Breast epithelium (tissue), 4 donors: ENCODE measurements at places on chromosomes 3 and 15. TPM values are rescaled to one million over a fixed set of nuclear protein-coding genes. Genes with fewer than 3 reads are reported as not detected.

DNA sequence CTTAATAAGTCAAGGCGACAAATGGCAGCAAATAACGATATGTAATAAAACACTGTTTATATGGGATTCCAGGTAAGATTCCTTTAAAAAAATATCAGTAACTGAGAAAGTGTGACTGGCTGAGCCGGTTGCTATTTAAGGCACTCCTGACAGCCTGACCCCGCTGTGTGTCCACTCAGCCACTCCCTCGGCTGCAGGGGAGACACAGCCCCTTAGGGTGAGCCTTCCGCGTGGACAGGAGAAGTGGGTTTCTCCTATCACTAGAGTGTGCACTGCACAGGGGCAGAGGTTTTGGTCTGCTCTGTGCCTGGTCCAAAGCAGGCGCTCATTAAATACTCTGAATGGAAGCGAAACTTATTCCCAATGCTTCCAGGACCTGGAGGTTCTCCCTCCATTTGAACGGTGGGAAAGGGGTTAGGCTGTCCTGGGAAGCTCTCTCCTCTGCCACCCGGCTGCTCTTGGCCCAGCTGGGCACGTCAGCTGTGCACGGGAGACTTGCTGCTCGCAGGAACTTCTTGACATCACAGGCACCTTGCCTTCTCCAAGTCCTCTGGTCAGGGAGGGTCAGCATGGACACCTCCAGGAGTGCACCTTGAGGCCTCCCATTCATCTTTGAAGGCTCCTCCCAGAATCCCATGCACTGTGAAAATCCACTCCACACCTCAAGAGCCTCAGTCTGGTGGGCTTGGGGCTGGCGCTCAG lies 43.3 kb upstream of the SLCO2A1 start:
- no peaks in the 10 kb centered on the region for H3K36me3 ChIP-seq
- H3K27ac ChIP-seq: no peak overlapping the region
- H3K27me3 ChIP-seq: no peaks in the 10 kb centered on the region
- no peaks in the 10 kb centered on the region for H3K4me1 ChIP-seq
- peak; percentile 3 for DNase-seq

DNA sequence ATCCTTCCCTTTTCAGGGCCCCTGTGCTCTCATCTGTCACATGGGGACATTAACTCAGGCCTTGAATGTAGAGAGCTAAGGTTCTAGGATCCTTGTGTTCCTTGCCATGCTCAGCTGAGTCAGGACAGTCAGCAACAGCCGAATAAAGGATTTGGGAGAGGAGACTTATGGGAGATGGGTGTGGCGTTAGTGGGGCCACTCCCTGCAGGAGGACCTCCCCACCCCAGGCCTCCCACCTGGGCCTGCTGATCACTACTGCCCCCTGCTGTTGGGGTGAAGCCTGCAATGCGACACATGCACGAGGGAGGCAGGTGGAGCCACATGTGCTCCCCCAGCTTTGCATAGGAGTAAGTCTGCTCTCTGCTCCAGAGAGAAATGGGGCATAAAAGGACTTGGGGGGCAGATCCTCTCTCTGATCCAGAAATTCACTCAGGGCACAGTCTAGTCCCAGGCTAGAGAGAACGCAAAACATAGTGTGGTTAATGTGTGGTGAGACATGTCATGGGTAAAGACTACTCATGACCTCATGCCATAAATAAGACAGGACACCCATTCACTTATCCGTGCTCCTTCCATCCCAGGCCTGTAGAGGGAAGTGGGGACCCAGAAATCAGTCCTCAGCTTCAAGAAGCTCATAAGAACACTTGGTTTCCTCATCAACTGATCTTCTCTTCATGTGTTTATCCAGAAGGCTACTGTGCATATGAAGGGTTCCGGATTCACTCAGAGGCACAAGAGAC lies 19.4 kb downstream of the RBP1 start:
- H3K27ac ChIP-seq: no peak overlapping the region
- H3K27me3 ChIP-seq: no peaks in the 10 kb centered on the region
- no peak overlapping the region for H3K4me3 ChIP-seq
- no peaks in the 10 kb centered on the region for H3K4me1 ChIP-seq
- no peaks in the 10 kb centered on the region for H3K36me3 ChIP-seq
- no peak for DNase-seq

DNA sequence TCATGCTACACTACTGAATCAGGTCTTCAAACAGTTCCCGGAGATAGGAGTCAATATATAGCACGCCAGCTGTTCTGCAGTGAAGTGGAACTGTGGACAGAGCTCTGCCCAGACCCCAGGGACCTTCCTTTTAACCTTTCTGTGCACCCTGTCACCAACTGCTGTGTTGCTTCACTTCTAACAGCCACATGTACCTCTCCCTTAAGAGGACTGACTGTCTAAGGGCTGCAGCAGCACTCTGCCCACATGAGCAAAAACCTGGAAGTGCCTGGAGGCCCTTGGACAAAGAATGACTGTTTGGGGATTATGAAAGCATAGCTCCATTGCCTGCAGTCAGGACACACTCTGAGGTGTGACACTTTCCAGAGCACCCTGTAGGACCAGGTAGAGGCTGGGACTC lies 88.3 kb upstream of the CTNNB1 start:
- H3K27me3 ChIP-seq: no peaks in the 10 kb centered on the region
- H3K4me3 ChIP-seq: no peak overlapping the region
- H3K4me1 ChIP-seq: no peaks in the 10 kb centered on the region
- no peak for DNase-seq
- no peaks in the 10 kb centered on the region for H3K36me3 ChIP-seq

GRCh38 chr15:72198356-72199204 lies 993 bp upstream of the GRAMD2A start:
- H3K36me3 ChIP-seq: peaks cover 12% of the 10 kb centered on the region
- peak overlapping the region; percentile 72 for H3K4me3 ChIP-seq
- H3K27ac ChIP-seq: peak overlapping the region; percentile 84
- H3K4me1 ChIP-seq: peaks cover 5% of the 10 kb centered on the region
- DNase-seq: peak; percentile 25

DNA sequence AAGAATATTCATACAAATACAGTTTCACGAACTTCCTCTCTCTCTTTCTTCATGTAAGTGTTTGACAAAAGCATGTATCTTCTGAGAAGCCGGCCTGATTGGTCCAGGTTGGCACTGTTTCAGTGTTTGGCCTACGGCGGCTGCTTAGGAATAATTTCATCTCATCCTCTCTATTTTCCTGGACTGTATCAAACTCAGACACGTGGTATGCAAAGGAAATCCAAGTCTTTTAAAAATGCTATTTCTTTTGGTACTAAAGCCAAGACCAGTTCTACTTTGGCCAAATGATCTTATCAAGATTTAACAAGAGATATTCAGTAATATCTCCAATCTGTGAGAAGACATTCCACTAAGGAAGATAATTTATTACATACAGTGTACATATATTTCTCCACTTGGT lies 152.8 kb downstream of the TIGIT start:
- DNase-seq: no peak
- H3K27ac ChIP-seq: peak overlapping the region; percentile 78
- no peaks in the 10 kb centered on the region for H3K27me3 ChIP-seq
- H3K4me1 ChIP-seq: peaks cover 13% of the 10 kb centered on the region

DNA sequence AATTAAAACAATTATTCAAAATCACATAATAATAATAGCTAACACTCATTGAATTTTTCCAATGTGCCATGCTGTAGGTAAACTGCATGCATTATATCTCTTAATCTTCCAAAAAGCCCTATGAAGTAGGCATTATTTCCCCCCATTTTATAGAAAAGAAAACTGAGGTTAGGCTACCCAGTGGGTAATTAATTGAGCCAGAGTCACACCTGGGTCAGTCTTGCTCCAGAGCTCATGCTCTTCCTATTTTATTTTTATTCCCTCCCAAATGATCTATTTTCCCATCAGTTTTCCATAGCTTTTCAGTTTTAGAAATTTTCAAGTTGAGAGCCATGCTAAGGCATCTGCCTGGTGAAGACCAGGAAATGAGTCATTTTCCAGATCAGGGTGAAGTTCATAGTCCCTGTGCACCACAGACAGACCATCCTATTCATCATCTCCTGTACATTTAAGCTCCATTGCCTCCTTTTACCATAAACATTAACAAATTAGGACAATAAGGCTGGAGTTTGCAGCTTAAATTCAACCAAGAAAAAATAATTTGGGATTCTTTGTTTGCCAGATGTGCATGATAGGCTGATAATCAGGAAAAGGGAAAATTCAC lies 417.3 kb downstream of the OTOL1 start:
- no peak for DNase-seq
- no peak overlapping the region for H3K27ac ChIP-seq
- no peaks in the 10 kb centered on the region for H3K4me1 ChIP-seq

DNA sequence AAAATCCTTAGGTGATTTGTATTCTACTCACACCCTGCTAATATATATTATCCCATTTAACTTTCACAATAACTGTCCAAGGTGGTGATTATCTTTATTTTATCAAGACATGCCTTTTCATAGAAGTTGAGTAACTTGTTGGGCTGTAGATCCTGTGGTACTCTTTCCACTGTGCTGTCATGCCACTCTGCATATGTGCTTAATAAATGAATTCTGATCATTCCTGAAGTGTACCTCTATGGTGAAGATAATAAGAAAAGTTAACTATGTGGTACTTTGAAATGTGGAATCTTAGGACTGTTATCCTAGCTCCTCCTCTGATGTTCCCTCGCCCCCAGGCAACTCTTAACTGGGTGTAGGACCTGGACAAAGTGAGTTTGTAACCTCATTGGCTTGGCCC lies 5.2 kb downstream of the SNRK start:
- no peaks in the 10 kb centered on the region for H3K4me1 ChIP-seq
- H3K36me3 ChIP-seq: no peaks in the 10 kb centered on the region
- no peaks in the 10 kb centered on the region for H3K27me3 ChIP-seq
- H3K27ac ChIP-seq: peak overlapping the region; percentile 46
- no peak overlapping the region for H3K4me3 ChIP-seq

DNA sequence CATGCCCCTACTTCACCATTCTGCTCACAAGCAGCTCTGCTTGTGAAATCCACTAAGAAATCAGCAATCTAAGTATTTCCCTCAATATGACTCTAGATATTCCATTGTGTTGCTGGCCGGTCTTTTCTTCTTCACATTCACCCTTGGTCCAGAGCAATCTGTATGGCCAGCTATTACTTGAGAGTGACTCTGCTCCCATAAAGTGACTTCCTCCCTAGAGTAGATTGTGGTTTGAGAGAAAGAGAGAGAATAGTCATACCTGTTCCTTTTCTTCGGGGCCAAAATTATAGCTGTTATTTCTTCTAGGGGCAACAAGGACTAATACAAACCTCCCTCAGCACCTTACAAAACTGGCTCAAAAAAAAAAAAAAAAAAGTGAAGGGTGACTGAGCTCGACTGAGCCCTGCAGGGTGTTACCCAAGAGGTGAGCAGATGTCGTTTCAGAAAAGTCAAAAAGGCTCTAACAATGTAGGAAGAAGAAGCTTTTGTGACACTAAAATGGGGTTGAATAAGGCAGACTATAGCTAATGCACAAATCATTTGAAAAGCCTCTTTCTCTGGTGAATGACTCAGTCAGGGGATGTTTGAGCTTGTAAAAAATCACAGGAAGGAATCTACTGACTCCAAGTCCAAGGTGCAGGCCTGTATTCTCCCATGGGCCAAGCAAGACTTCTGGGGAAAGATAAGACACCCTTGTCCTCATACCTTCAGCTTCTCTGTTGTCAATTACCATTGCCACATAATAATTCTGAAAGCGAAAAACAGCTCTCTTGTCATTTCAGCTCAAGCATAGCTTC lies 161.0 kb upstream of the SLC24A5 start:
- no peaks in the 10 kb centered on the region for H3K27me3 ChIP-seq
- no peak for DNase-seq
- no peak overlapping the region for H3K4me3 ChIP-seq
- H3K4me1 ChIP-seq: no peaks in the 10 kb centered on the region
- no peaks in the 10 kb centered on the region for H3K36me3 ChIP-seq

Gene AGBL1
- not detected for total RNA-seq

Gene BCL2A1
- total RNA-seq: 1.4 TPM
